ENCODE measurements at places on chromosomes 3 and 15.

DNA sequence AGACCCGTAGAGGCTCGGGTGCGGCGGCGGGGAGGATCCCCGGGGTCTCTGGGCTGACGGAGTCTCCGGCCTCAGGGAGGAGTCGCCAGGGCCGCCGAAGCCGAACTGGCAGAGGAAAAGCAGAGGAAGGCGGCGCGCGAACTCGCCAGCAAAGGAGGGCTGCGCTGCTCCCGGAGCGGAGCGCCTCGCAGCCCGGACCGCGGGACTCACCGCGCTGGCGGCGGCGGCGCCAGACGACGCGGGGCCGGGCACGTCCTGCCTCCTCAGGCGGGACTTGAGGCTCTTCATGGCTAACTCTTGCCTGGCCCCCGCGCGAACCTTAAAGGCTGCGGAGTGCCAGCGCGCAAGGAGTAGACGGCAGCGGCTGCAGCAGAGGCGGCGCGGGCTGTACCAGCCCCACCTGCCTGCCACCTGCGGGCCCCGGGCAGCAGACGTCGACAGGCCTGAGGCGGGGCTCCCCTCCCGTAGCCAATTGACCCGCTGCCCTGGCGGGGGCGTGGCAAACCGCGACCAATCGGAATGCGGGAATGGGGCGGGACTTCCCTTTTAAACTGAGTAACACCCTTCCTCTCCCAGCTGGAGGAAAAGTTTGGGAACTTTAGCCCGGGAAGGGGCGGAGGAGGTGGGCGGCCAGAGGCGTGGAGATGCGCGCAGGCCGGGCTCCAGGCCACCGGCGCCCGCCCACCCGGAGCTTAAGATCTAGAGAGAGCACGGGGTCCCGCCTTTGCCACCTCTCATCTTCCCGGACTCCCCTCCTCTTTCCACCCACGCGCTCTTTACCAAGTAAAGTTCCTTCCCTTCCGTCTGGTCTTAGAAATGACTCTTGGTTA, at the start of gene UACA:
Gene UACA, minus strand, starts transcription at position 439 of the 830 bp plus-strand sequence. Its CDS starts 151 bp downstream, at position 288.
- peak; percentile 87 for DNase-seq

DNA sequence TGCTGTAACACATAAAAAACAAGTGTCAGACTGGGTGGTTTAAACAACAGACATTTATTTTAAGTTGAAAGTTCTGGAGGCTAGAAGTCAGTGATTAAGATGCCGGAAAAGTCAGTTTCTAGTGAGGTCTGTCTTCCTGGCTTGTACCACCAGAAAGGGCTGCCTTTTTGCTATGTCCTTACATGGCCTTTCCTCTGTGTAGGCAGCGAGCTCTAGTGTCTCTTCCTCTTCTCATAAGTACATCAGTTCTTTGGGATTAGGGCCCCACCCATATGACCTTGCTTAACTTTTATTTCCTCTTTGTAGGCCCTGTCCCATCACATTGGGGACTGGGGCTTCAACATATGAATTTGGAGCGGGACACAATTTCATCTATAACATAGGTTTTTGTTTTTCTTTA, 128.0 kb downstream of the BBX start:
- DNase-seq, result no peak

- no peak for DNase-seq
Observed at GRCh38 chr15:41839781-41840491, 1.3 kb downstream of the PLA2G4B start.

DNA sequence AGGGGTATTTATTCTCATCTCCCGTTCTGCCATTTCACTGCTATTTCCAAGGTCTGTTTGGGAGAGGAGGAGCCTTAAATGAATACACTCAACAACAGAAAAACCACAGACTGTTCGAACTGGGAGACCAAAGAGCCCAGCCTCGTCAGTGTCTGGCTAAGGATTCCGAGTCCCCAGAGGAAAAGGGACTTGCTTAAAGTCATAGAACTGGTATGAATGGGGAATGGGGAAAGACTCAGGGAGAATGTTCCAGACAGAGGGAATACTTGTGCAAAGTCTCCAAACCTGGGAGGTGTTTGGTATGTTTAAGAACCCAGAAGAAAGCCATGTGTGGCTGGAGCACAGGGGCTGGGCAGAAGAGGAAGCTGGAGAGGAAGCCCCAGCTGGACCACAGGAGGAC, 46.9 kb downstream of the FAM43A start:
- DNase-seq, result no peak

- DNase-seq, result no peak
Observed at GRCh38 chr3:157074490-157074889, 85.5 kb downstream of the CCNL1 start.

- DNase-seq, result no peak
Observed at GRCh38 chr15:59401824-59402569, 29.3 kb upstream of the MYO1E start.

DNA sequence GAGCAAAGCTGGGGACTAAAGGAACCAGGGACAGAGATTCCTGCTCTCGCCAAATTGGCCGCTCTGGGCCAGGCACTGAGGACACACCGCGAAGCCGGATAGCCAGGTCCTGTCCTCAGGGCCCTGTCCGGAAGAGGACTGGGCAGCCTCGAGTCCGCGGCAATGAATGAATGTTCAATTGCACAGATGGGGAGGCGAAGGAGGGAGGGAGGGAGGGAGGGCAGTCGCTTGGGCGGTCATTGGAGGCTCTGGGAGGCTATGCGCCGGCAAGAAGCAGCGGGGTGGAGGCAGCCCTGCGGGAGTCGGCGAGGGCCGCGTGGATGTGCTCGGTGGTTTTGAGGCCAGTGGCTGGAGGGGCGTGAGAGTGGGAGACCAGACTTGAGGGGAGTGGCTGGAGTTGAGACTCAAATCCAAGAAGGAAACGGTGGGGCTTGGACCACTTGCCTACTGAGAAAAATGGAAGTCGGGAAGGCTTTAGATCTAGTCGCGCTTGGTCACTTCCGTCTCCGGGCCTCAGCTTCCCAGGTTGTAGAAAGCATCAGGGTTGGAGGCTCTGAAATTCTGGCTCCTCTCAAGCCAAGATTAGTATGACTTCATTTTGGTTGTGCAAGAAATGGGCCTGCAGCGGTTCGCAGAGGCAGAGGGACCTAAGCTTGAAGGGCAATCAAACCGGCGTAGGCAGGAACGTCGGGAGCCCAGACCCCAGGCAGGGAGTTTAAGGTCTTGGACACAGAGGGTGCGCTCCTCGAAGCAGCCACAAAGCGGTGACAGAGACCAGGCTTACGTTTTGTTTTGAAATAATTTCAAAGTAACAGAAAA, 21.1 kb upstream of the PLXND1 start:
- peak; percentile 69 for DNase-seq

DNA sequence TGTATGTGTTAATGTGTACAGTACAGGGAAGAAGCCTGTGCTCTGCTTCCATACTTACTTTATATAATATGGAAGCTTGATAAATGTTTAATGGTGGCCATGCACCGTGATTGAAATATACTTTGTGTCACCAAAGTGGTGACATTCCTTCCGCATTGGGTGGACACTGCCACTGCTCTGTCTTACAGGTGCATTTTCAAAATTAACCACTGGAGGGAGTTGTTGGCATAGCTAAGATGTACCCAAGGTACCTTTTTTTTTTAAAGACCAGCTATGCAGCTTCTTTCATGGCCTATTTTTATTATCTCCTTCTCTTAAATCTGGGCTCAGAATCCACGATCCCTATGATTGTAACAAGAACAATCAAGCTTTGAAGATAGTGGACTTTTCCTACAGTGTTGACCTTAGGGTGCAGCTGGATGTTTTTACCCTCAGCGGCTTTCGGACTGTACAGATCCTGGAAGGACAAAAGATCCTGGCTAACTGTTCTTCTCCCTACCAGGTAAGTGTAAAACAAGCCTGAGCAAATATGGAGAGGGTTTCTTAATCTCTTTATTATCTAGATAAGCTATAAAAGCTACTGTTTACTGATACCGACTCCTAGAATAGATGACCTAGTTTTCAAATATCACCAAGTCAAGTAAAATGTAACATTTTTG, 21.6 kb upstream of the PAK6 start:
- DNase-seq, result peak; percentile 52

DNA sequence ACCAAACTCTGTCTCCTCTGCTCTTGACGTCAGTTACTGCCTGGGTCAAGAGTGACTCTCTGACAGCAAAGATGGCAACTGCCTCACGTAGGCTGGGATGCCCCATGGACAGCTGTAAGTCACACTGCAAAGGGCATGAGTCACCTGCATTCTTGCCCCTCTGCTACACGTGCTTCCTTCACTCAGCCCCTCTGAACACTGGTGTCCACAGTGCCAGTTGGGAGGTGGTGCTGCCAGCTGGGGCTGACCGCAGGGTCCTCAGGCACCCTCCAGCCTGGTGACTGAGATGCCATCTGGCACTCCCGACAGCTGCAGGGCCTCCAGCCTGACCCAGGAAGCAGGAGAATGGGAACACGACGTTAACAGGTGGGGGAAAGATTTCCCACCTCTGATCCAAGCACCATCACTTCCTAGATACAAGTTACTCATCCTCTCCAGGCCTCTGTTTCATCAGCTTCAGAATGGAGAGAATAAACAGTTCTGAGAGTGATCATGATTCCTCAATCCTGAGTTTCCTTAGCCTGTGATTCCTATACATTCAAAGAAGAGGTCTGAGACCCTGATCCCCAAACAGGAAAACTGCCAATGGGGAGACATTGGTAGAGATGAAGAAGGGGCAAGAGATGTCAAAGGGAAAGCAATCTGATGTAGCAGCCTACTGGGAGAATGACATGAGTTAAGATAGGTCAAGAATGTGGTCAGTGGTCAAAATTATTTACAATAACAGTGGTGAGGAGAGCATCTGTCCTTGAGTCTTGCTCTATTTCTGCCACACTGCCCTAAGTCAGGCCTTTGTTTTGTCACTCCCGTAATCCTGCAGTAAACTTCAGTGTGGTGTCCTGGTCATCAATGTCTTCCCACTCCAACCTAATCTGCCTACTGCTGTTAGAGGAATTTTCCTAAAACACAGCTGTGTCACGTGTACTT, 86.1 kb upstream of the BCL6 start:
- DNase-seq, result no peak

DNA sequence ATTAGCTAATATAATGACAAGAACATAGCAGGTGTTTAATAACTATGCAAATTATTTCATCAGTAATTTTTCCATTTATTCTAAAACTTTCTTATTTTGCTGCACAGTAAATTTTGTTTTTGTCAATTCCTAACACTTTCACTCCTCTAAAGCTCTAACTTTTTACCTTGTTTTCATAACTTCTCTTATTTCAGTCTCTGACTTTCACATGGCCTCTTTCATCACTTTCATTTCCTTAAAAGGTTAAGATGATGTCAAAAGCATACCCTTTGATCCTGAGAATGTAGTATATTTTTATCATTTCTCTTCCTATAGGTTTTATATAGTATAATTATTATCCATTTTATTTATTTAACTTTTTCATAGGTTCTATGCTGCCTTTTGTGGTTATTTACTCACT, 1325.8 kb upstream of the ALCAM start:
- no peak for DNase-seq

GRCh38 chr3:112407214-112407887, 74.4 kb downstream of the CD200 start:
- no peak for DNase-seq

GRCh38 chr3:124628863-124629262, 101.4 kb upstream of the UMPS start:
- no peak for DNase-seq

Data from activated T-cell treated with anti-CD3 and anti-CD28 coated beads, Interleukin-2, amount 50 U/mL, for 72 hours (primary cell).